ENCODE measurements at places on chromosomes 5 and 9.

DNA sequence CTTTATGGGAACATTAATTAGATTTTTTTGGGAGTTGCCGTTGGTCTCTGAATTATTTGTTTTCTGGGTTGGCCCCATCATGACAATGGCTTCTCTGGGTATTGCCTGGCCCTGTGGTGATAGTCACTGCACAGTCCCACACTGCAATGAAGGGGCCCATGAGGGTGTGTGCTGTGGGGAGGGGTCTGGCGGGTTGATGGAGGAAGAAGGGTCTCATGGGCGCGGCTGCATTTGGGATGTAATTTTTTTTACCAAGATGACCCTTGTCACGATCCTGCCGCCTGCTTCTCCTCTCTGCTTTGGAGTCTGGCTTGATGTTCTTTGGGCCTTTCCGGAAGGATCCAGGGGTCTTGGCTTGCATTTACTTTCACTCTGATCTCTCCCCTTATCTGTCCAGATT lies 44.1 kb downstream of the WNK2 start:
- no peak for DNase-seq

- DNase-seq = no peak
Measured at GRCh38 chr5:138876811-138877210, 1.7 kb upstream of the LRRTM2 start.

DNA sequence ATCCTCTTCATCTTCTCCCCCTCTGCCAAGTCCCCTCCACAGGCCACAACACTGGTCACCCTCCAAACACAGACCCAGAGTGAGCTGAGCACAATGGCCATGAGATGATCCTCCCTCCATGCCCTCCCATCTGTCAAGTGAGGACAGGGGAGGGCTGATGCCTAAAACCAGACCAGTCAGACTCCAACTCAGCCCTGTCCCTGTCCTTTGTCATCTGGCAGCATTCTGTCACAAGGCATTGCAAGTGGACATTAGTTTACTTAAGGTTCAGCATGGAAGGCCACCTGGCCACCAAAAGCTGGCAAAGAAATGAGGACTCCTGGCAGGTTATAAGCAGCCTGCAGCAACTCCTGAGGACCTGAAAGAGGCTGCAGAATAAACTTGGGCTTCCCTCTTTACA lies 136.2 kb upstream of the SLC30A5 start:
- no peak for DNase-seq

DNA sequence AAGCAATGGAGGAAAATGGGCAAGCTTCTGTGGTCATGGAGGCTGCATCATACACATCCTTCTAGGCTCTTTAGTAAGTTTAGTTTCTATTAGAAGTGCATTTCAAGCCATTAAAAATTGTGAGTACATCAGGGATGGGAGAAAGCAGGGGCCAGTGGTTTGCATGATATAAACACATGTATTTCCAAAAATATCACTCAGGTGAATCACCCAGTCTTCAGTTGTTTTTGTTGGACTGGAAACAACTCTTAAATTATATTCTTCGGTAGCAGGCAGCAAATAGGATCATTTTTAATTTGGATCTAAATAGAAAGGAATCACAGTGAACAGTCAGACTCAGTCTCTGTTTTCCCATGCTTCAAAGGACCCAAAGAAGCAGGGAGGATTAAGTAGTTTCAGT lies 657.9 kb downstream of the TLR4 start:
- no peak for DNase-seq

GRCh38 chr5:20145240-20145639 lies 157.2 kb upstream of the CDH18 start:
- no peak for DNase-seq

- DNase-seq = no peak
Measured at GRCh38 chr5:150649108-150650020, 8.9 kb downstream of the SYNPO start.

- DNase-seq = no peak
Measured at GRCh38 chr5:159097784-159098602, 1.7 kb downstream of the EBF1 start.

Data from GM04503 (cell line).